ENCODE measurements at places on chromosomes 16 and 17.

DNA sequence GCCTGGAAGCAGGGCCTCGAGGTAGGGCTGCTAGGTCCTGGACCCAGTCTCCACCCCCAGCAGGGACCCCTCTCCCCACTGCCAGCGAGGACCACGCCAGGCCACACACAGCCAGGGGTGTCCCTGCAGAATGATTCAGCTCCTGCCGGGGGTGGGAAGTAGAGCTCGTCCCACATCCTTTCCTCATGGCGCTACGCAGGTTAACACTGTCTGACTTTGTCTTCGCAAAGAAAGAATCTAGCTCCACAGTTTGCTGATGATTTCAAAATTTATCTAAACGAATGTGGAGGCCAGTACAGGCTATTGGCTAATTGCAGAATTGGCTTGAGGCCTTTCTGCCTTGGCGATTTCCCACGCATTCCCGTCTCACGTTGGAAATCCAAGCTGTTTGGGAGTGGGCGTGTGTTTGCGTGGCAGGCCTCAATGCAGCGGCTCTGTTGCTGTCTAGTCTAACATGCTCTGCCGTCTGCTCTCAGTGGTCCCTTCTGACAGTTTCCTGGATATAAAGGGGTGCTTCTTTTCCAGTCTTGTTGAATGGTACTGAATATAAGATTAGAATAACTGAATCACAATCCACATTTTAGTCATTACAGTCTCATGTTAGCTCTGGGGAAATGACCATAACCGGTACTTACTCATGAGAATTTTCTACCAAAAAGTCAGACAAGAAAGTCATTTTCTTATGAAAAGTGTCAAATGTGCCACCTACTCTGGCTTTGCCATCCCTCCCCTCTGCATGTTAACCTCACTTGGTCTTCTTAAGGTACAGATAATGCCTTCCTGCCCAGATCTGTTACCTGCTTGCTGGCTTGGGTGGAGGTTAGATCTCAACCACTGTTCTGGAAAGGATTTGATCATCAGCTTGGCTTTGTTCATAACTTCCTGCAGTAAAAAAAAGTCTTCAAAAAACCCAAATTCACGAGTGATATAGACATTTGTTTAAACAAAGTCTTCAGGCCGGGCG is 252.4 kb downstream of the NTN1 start:
- no peak for DNase-seq

- no peak for DNase-seq
Observed at GRCh38 chr17:69540356-69540755, 125.9 kb downstream of the MAP2K6 start.

- no peak for DNase-seq
Observed at GRCh38 chr16:88628512-88628974, 9.8 kb upstream of the IL17C start.

- DNase-seq: no peak
Observed at GRCh38 chr17:80422981-80423380, 8.0 kb downstream of the ENDOV start.

- DNase-seq: no peak
Observed at GRCh38 chr17:30273373-30273772, 18.4 kb downstream of the BLMH start.

DNA sequence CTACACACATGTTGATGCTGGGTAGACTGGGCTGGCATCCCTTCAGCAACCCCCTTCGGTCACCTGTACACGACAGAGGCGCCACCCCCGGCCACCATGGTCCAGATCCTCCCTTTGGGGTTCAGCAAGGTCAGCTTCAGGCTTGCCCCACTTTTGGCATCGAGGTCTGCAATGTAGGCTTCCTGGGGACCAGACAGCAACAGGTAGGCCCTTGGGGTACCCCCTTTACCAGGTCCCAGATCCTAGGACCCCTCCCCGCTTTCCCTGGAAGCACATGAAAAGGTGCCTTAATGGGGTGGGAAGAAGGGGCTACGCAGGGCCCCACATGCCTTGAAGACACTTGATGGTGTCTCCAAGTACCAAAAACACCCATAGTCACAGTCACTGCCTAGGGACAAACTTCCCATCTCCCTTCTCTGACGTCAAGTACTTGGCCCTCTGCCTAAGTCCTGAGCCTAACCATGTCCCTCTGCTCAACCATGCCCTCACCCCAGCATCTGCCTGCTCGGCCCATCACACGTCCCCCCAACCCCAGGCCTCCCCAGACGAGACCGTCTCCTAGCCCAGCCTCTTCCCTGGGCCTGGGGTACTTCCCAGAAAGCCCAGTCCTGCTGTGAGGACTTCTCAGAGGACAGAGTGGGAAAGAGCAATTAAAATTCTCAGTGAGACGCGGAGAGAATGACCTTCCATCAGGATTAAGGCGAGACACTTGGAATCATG is 12.1 kb downstream of the ACLY start:
- DNase-seq: no peak

DNA sequence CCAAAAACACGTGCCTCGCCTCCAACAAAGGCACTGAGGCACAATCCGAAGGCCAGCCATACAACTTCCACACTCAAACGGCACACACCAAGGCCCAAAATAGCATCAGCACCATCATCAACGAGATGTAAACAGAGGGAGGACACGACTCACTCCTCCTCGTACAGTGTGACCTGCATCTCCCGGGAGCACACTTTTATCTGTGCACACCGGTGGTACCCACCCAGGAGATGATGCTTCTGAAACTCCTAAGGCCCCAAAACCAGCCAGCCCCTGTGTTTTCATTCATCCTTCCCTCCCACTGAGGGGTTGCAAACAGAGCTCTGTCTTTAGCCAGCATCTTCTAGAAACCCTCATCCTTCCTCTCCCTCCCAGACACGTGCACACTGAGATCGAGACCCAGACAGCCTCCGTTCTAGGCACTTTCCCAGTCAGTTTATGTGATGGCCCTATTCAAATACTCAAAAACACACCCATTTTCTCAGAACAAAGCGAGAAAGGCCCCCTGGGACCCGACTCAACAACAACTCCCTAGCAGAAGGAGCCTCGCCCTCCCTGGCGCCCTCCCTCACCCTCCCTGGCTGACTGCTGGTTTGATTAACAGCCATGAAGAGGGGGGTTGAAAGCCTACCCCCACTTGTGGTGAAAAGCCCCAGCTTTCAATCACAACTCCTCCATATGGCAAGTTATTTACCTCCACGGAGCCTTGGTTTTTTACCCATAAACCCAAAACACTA is 76.3 kb downstream of the GAS7 start:
- no peak for DNase-seq

DNA sequence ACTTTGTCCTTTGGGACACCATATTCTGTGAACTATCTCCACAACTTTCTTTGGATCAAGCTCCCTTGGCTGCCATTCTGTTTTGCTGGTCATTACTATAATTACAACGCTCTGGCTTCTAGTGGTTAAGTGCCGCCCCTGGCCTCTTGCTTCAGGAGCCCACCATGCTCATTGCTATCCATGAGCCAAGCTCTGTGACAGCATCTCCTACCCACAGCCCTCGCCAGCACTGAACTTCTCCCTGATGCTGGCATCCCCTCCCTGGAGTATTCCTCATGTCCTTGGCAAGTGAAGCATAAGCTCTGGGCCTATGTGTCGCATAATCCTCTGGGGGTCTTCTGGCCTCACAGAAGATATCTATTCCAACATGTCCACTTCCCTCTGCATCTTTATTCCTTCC is 60.6 kb upstream of the DHX40 start:
- DNase-seq: no peak

GRCh38 chr17:66233023-66233753 is 4.0 kb upstream of the APOH start:
- no peak for DNase-seq

- DNase-seq: no peak
Observed at GRCh38 chr17:81420769-81421462, 25.7 kb downstream of the BAHCC1 start.

DNA sequence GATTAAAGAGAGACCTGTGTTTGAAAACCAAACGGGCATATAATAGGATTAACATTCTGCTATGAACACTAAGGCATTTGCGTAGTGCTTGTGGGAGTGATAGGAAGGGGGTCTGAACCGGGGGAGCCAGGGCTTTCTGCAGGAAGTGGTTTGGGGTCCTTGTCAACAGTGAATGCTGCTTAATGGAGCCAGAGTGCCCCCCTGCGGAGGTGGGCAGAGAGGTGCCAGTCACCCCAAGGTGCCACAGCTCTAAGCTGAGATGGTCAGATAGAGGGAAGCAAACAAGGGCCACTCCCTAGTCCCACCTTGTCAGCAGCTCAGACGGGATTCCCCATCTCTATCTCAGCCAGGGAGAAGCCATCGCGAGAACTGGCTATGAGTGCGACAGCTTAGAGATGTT is 17.7 kb downstream of the NAA60 start:
- peak; percentile 35 for DNase-seq

- DNase-seq: no peak
Observed at GRCh38 chr17:17831208-17832031, 5.4 kb downstream of the SREBF1 start.

- no peak for DNase-seq
Observed at GRCh38 chr16:85583491-85584181, 29.5 kb upstream of the GSE1 start.

DNA sequence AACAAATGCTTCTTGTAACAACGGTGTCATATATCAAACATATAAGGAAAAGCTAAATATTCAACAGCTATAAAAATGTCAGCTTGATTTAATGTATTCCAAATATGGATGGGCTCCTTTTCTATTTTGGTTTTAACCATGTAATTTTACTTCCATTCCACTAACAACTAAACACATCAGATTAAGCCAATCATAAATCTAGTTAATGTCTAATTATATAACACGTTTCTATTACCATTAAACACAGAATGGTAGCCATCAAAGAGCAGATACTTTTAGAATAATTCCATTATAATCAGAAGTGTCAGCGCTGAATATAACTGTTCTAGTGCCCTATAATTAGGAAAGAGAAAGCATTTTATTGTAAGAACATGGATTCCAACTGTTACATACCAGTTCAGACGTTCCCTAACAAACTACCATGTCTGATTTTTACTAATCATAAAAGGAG is 10.0 kb downstream of the CMC2 start:
- no peak for DNase-seq

- DNase-seq: no peak
Observed at GRCh38 chr16:11007714-11008280, 63.4 kb downstream of the CLEC16A start.

DNA sequence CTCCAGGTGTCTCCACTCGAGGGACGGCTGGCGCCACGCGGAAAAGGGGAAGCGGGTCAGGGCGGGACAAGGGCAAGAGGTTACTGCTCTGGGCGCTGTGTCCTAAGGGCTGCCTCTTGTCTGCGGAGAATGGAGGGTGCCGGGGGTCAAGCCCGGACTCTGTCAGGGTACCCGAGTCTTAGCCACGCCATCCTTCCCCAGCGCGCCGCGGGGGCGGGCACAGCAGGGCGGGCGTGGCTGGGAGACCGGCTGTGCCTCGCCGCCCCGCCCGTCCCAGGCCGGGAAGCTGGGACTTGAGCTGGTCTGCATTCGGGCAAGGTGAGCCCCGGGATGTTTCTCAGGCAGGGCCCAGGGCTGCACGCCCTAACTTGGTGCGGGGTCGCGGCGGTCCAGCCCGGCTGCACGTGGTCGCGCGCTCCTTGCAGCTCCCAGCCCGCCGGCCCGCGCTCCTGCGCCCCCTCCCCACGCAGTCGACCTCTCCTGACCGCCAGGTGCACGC is 6.2 kb upstream of the ACTG1 start:
- no peak for DNase-seq

GRCh38 chr17:8735336-8735939 is 9.2 kb downstream of the CCDC42 start:
- no peak for DNase-seq

GRCh38 chr16:2770057-2770951 is 6.8 kb downstream of the ELOB start:
- DNase-seq: no peak

- no peak for DNase-seq
Observed at GRCh38 chr16:11250091-11250785, 5.8 kb downstream of the SOCS1 start.

- no peak for DNase-seq
Observed at GRCh38 chr17:82693168-82693867, 5.2 kb downstream of the RAB40B start.

DNA sequence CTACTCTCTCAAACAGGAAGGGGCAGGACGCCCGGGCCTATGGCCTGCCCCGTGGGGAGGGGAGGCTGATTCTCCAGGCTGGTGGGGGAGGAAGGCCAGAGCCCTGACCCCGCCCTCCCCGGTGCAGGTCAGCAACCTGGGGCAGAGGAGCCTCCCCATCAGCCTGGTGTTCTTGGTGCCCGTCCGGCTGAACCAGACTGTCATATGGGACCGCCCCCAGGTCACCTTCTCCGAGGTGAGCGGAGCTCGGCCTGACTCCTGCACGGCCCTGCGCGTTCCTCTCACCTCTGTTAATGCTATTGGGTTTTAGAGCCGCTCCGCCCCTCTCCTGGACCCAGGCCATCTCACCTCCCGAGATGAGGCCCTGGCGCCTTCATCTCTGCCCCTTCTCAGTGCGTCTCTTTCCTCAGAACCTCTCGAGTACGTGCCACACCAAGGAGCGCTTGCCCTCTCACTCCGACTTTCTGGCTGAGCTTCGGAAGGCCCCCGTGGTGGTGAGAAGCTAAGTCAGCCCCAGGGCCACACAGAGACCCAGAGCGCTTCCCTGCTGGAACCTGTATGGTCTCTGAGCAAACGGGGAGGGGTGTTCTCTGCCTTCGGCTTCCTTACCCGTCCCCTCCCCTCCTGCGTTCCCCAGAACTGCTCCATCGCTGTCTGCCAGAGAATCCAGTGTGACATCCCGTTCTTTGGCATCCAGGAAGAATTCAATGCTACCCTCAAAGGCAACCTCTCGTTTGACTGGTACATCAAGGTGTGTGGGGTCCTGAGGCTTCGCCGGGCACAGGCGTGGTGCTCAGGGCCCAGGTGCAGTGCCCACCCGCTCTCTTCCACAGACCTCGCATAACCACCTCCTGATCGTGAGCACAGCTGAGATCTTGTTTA is 25.1 kb upstream of the ITGAX start:
- no peak for DNase-seq

DNA sequence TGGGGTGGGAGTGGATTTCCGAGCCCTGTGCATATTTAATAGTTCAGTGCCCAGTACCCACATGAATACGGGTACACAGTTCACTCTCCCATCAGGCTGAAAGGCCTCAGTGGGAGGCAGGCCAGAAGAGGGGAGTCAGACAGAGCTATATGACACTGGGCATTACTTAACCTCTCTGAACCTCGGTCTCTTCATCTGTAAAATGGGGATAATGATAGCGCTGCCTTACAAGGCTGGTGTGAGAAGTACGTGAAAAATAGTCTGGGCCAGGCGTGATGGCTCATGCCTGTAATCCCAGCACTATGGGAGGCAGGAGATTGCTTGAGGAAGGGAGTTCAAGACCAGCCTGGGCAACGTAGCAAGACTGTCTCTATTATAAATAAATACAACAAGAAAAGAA is 3.6 kb downstream of the GPRC5B start:
- DNase-seq: no peak

GRCh38 chr17:78933025-78933958 is 8.1 kb upstream of the TIMP2 start:
- no peak for DNase-seq

- no peak for DNase-seq
Observed at GRCh38 chr16:67183284-67183626, 508 bp downstream of the MATCAP1 start.

- no peak for DNase-seq
Observed at GRCh38 chr16:28009586-28010373, 53.7 kb downstream of the GSG1L start.

Measured in stimulated activated CD8-positive, alpha-beta memory T cell treated with anti-CD3 and anti-CD28 coated beads, Interleukin-2, amount 100 ng/mL, for 1 hour (primary cell).